ENCODE measurements at places on chromosomes 1 and 21.

GRCh38 chr1:221239792-221240191 is 360.5 kb downstream of the HLX start:
- DNase-seq, result no peak

- DNase-seq, result no peak
These were observed 21.2 kb upstream of the JUN start for GRCh38 chr1:58804853-58805565.

GRCh38 chr1:41490911-41491310 is 6.4 kb upstream of the EDN2 start:
- no peak for DNase-seq

- DNase-seq, result no peak
These were observed 130.2 kb upstream of the CSF3R start for GRCh38 chr1:36612881-36613280.

All from stimulated activated CD4-positive, alpha-beta T cell treated with anti-CD3 and anti-CD28 coated beads, Interleukin-4, amount 100 ng/mL, for 1 hour (primary cell).